NCI-H460 (cell line): ENCODE measurements at places on chromosomes 7 and 10. TPM values are rescaled to one million over a fixed set of nuclear protein-coding genes. Genes with fewer than 3 reads are reported as not detected.

DNA sequence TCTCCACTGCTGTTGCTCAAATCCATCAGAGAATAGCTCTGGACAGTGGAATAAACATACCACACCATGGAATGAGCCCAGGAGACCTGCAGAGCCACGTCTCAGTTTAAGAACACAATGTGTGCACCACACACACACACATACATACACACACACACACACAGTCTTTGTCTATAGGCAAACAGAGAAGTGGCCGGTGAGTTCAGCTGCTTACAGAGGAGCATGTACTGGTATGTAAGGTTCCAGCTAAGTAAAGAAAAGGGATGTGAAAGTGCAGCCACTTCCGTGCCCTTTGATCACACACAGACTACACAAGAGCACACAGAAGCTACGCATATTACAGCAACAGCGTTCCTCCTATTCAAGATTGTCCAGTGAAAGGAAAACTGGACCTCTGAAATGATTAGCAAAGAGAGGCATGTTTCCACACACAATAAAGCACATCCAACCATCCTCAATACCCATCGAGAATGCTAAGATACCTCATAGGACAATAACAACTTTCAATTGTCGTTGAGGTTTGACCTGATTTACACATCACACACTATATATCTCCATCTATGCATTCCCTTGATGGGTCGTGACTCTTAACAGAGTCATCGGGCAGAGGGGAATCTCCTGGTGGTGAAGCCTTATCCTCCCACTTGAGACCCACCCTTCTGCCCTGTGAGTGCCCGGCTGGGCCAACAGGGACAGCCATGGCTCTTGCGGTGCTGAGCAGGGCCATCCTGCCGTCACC, 23.6 kb downstream of the SLC35B4 start:
- no peak for DNase-seq

DNA sequence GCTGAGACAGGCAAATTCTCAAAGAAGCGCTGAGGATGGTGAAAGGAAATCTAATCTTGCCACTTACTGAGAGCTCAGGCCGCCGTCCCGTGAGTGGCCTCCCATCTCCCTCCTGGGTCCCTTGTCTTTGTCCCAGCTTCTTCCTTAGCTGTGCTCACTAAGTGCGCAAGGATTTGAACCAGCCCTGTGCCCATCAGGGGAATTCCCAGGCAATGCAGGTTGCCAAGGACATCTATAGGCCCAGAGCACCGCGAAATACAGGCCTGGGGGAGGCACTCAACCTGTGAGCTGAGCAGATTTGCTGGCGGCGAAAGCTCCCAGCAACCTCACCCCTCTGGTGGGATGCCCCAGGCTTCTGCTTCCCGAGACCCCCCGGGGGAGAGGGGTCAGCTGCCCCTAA, 64.8 kb downstream of the OAT start:
- DNase-seq: no peak

CD36 gene
- total RNA-seq: 0.82 and 0.84 TPM in 2 replicates

- DNase-seq: no peak
Measured at GRCh38 chr7:103989785-103990767, 618 bp upstream of the RELN start.

DNA sequence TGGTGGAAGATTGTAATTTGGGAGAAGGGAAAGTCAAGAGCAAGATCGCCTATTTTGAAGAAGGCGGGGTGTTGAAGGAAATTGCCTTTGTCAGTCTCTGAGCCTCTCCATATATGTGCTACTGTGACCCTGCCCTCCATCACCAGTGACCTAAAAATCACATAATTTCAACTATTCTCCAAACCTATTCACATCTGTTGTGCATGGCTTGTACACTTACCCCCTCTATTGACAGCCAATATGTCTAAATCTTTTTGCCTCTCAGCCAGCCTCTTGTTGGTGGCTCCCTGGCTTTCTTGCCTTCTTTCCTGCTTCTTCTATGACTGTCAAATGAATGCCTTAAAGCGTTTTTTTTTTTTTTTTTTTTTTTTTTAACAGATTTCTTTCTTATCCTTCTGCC, 295.6 kb downstream of the AUTS2 start:
- peak; percentile 24 for DNase-seq

DNA sequence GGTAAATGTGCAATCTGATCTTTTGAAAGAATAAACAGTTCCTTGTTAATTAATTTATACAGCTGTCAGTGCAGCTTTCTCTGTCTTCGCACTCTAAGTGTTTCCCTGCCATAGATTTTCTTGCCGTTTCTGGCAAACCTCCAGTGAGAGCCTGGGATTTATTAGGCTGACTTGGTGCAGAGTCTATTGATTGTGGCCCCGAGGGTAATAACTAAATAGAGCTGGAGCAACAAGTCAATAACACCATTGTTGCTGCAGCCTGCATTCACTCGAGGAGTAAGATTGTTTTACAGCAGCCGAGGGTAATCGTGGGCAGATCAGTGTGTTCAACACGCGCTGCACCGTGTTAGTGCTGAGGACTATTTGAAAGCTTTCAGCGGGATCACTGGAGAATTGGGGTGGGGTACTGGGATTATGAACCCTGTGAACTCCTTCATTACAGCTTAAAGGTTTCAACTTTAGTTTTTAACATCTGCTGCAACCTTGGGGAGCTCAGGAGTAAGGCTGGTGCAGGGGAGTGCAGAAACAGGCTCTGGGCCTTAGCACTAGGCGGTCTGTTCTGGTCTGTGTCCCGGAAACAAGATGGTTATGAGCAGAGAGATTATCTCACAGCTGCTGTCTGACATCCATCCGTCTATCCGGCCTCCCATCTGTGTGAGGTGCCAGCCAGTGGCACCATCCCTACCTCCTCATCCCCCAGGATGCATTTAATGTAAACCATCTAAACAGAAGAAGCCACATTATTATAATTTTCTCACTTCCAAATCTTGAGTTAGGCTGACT, 174.0 kb upstream of the TCF7L2 start:
- no peak for DNase-seq
